Nucleus accumbens (tissue), 56 donors: ENCODE measurements at places on chromosomes 6 and 20.

DNA sequence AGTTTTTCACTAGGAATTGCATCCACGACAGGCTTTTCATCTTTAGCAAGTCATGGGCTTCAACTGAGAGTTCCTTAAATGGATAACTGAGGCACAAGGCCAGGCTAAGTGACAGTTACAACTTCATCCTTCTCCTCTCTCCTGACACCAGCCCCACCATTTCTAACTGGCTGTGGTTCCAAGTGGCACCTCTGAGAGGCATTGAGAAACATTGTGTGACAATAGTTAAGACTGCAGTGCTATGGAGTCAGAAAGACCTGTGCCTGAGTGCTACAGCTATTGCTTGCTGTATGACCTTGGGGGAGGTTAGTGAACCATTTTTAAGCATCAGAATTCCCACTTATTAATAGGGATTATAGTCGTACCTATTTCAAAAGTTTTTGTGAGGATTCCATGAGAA, 26.2 kb upstream of the MLIP start:
- no peak for DNase-seq

- no peak for DNase-seq
Observed at GRCh38 chr20:56409521-56409920, 2.5 kb upstream of the CASS4 start.

DNA sequence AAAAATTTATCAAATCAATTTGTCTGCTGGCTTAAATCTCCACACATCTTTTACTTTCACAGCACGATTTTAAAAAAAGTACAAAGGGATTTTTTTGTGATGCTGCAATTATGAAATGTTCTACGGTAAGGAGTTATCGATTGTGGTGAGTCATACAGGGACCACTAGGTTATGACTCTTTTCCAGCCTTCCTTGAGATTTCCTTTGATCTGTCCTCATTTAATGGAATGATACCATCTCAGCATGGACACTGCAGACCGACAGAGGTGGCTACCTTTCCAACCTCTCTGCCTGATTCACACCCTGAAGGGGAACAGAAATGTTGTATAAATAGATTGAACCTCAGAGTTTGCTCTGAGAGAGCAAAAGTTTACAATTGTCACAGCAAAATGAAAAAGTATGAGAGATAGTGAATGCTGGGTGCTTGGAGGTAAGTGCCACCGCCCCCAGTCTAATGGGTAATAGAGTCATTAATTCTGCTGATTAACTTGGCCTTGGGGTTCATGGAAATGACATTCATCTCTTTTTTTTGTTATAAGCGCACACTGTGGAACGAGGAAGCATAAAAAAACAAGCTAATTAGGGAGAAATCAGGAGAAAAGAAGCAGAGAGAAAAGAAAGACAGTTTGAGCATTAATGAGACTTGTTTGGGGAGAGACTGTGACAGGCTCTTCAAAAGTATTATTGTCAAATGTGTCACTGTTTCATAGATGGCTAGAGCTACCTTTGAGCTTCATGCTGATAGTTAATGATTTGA, 306.0 kb downstream of the RNF144B start:
- no peak for DNase-seq

DNA sequence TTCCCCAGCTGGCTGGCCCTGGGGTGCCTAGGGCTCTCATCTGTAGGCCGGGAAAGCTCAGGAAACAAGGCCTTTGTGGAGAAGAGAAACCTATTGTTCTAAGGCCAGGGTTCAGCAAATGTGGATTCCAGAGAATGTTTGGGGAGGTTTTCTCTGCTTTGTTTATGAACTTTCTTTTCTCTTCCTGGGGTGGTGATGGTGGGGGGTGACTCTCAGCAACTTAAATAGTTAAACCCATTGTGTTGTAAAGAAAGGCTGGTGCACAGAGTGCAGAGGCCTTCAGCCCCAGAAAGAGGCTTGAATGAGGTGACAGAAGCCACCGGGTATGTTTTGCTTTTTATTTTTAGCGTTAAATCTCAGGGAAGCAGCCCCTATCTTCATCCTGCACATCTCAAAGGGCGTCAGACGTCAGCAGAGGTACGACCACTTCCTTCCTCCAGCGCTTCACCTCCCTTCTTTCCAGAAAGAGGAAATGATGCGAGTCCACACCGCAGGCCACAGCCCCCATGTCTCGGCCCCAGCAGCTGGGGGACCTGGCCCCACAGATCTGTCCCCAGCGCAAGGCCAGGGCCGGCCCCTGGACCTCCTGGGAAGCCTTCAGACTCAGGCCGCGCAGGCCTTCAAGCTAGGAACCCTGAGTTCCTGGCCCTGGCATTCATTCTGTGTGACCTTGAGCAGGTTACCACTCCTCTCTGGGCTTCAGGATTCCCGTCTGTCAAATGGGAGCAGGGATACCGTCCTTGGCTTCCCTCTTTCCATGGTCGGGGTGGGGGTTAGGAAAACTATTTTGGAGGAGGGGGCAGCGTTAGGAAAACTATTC, 605 bp upstream of the PPP1R16B start:
- DNase-seq = no peak

- DNase-seq = no peak
Observed at GRCh38 chr20:23679133-23680092, 9.4 kb downstream of the CST4 start.

DNA sequence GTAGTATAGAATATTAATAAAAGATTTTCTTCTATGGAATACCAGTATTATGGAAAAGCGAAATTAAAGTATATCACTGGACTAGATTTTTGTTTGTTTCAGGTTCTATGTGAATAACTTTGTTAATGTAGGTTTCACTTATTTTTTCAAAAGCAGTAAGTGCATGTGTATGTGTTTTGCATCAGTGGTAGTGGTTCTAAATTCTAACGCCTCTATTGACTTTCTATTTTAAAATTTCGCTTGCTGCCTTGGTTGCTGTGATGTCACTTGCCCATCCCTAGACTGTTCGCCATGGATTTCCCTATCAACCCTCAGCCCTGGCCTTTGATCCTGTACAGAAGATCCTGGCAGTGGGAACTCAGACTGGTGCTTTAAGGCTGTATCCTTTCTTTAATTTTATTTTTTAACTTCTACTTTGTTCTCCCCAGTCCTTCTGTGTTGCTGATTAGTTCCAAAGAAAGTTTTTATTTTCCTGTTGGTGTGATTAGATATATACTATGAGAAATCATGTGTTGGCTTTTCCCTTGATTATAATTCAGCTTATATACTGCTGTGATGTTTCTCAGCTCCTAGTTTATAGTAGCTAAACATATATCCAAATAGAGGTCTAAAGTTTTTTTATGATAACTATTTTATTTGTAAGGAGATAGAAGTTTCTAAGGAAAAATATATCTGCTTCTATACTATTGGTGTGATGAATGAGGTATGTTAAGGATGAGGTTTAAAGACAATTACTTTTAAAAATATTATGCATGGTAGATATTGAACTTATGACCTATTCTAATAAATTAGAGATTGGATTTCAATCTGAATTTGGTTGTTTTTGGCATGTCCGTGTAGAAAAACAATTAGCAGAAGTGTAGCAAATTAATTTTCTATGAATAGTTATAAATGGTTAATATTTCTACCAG, 1.7 kb downstream of the STXBP5 start:
- no peak for DNase-seq

GRCh38 chr6:141990840-141991239, 141.9 kb upstream of the GJE1 start:
- no peak for DNase-seq

DNA sequence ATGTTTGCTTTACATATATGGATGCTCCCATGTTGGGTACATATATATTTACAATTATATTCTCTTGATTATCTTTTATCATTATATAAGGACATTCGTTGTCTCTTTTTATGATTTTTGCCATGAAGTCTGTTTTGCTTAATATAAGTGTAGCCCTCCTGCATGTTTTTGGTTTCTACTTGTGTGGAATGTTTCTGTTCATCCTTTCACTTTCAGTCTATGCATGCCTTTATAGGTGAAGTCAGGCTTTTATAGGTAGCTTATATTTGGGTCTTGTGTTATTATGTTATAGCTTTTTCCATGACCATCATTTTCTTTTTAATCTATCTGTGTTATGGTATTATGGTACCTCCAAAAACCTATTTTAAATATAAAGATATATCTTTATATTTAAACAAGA, 612.5 kb upstream of the HS3ST5 start:
- no peak for DNase-seq

GRCh38 chr6:150848400-150848799, 17.1 kb upstream of the MTHFD1L start:
- DNase-seq = no peak

DNA sequence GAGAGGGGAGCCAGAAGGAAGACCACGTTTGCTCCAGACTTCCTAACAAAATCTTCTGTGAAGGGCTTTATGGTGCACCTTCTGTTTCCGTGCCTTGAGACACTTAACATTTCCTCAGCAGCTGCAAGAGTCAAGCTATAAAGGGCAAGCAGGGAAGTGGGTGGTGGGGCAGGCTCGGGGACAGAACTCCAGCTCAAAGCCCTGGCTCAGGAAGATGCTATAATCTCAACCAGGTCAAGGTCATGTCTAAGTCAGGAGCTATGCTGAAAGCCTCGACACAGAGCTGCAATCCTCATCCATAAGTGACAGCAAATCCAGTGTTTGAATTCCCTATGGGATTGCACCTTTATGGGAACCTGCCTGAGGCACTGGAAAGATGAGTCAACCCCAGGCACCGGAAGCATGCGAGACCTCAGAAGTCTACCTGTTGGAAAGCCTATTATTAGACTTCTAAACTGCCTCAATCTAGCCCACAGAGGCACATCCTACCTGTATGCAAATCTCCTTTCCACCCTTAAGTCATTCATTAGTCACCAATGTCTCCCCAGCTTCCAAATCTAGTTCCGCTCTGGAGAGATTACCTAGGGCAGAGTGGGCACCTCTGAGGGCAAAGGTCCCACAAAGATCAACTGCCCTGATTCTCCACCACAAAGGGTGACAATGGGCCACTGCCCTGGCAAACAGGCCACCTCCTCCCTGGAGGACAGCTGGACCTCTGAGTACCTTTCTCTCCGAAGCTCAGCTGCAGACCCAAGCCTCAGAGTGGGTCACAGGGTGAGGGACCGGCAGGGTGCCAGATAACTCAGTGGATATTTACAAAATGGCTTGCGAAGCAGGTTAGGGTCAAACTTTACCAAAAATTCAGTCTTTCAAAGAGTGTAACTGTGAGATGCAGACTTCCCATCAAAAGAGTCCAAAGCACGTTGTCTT, 287.0 kb downstream of the CDC5L start:
- no peak for DNase-seq

- no peak for DNase-seq
Observed at GRCh38 chr20:19460386-19460785, 247.9 kb downstream of the SLC24A3 start.

DNA sequence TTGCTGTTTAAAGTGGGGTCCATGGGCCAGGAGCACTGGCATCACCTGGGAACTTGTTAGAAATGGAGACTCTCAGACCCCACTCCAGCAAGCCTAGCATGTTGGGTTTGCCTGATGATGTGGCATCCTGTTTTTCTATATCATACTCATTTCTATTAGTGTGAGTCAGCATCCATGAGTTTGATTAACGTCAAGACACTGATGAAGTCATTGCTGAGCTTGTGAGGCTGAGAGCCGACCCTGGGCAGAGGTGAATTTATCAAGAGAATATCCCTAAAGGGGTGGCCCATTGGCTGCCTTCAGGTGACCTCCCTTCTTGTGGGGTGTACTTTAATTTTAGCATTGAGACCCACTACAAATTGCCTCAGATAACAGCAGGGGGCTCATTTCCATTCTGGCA, 43.4 kb upstream of the RNF144B start:
- DNase-seq = no peak

- no peak for DNase-seq
Observed at GRCh38 chr20:53097791-53098190, 125.6 kb downstream of the TSHZ2 start.

GRCh38 chr20:44302026-44302669, 8.9 kb downstream of the FITM2 start:
- DNase-seq = no peak

DNA sequence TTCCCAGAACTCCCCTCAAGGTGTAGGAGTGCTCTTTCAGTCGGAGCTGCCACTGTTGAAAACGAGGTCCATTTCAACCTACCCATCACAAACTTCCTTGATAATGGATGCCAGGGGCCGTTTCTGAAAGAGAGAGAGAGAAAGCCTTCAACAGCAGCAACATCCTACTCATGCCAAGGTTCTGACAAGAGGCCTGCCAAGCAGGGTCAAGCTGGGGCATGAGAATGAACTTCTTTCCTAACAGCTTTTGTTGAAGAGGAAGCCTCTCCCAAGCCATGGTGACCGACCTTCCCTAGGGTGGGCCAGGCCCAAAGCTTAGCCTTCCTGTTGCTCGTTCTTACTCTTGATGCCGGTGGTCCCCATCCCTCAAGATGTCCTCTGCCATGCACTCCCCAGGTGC, 12.4 kb downstream of the ELMO2 start:
- DNase-seq = no peak

- no peak for DNase-seq
Observed at GRCh38 chr6:158552055-158552795, 7.7 kb upstream of the TMEM181 start.

DNA sequence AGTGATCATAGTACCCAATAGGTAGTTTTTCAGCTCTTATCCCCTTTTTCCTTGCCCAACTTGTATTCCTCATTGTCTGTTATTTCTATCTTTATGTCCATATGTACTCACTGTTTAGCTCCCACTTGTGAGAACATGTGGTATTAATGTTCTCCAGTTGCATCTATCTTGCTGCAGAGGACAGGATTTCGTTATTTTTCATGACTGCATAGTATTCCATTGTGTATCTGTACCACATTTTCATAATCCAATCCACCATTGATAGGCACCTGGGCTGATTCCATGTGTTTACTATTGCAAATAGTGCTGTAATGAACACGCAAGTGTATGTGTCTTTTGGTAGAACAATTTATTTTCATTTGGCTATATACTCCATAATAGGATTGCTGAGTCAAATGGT, 819.5 kb upstream of the ADGRB3 start:
- no peak for DNase-seq

GRCh38 chr6:134628154-134628553, 310.2 kb upstream of the SGK1 start:
- no peak for DNase-seq

DNA sequence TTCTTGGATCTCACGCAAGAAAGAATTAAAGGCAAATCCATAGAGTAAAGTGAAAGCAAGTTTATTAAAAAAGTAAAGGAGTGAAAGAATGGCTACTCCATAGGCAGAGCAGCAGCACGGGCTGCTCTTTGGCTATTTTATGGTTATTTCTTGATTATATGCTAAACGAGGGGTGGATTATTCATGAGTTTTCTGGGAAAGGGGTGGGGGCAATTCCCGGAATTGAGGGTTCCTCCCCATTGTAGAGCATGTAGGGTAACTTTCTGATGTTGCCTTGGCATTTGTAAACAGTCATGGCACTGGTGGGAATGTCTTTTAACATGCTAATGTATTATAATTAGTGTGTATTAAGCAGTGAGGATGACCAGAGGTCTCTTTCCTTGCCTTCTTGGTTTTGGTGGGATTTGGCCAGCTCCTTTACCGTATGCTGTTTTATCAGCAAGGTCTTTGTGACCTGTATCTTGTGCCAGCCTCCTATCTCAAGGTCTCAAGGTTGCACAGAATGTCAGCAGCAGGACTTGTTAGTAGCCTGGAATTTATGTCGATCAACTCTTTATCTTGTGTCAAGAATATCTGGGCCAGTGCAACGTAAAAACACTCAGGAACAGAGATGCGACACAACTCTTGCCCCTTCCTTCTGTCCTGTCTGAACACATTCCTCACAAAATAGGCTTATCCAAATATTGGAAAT, 931.4 kb downstream of the QKI start:
- DNase-seq = no peak
